ENCODE measurements at places on chromosomes 6 and 20.
A peak's percentile ranks its signal among the peaks of the same experiment; 100 is the strongest.

- DNase-seq = no peak
Observed at GRCh38 chr20:44154521-44155001, 32.4 kb downstream of the JPH2 start.

DNA sequence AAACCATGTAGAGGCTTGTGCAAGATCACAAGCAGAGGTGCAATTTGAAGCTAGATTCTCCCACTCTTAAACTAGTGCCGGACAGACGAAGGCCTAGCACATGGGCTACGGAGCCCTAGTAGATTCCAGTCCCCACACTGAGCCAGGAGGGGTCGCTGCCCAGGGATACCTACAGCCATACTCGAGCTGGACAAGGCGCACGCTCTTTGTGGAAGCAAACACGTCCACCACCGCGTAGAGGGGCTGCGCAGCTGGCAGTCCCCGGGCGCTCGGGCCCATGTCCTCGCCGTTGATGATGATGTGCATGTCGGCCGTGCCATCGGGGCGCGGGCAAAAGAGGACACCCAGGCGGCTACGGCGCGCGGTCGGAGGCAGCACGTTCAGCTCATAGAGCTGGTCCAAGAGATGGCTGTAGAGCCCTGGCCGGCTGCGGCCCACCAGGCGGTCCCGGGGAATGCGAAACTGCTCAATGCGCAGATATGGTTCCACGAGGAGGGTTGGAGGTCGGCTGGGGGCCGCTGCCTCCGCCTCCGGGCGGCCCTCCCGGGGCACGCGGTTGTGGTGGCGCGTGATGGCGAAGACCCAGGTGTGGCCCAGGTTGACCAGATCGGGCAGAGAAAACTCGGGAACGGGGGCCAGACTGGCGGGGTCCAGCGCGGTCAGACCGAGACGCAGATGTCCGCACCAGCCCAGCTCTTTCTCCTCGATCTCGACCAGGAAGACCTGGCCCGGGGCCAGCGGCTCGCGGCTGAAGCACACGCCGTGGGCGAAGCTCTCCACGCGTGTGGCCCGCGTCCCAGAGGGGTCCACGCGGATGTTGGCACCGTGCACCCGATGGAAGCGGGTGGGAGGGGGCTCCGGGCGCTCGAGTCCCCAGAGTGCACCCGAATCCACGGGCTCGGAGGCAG, 677 bp downstream of the NEURL2 start:
- DNase-seq = peak; percentile 30

DNA sequence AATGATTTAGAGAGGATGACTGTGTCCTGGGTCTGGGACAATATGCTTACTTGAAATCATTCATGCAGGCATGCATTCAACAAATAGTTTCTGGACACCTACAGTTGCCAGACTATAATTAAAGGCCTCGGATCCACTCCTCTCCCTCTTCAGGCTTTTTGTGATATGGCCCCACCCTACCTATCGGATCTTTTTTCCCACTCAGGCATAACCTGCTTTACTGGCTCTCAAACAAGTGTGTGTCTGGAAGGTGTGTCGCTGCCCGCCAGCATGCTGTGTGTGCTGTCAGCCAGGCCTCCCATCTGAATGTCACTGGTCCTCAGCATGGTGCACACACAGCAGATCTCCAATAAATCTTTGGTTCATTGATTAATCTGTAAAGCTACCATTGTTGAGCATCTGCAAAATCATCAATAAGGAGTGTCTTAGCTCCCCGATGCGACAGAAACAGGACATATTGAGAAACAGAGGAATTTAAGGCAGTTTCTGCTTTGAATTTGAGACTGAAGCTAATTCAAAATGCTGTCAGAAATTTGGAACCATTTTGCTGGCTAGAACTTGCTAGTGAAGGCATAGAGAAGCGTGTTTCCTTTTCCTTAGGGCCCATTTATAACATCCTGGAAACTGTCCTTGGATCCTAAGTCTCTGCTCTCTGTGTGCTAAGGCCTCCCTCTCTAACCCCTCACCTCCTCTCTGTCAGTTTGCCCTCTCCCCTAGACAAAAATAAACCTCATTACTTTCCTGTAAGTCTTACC, 23.5 kb upstream of the CCN6 start:
- DNase-seq = no peak

GRCh38 chr6:99979953-99980352, 14.1 kb downstream of the MCHR2 start:
- DNase-seq = peak; percentile 70

DNA sequence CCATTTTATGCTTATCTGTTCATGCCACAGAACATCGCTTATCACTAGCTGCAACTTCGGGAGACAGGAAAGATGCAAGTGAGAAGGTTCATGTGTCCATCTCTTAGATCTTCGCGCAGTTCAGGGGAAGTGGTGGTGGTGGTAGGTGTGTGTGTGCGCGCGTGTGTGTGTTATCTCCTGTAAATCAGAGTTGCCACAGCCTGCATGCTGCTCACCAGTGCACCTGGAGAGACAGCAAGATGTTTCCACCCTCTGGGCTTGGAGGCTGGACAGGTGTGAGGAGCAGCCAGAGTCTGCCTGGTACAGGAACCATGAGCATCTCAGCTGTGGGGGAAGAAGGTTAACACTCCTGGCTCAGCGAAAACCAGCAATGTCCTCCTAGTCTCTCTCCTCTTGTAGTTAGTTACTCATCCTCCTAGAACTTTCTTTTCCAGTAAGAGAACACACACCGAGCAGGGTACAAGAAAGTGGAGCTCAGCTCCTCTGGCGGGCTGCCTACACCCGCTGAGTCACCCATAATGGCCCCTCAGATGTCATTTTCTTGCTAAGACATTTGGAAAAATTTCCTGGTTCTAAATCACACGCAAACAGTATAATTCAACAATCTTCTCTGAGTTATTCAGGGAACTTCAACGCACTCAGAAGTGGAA, 5.1 kb upstream of the TUBB1 start:
- no peak for DNase-seq

DNA sequence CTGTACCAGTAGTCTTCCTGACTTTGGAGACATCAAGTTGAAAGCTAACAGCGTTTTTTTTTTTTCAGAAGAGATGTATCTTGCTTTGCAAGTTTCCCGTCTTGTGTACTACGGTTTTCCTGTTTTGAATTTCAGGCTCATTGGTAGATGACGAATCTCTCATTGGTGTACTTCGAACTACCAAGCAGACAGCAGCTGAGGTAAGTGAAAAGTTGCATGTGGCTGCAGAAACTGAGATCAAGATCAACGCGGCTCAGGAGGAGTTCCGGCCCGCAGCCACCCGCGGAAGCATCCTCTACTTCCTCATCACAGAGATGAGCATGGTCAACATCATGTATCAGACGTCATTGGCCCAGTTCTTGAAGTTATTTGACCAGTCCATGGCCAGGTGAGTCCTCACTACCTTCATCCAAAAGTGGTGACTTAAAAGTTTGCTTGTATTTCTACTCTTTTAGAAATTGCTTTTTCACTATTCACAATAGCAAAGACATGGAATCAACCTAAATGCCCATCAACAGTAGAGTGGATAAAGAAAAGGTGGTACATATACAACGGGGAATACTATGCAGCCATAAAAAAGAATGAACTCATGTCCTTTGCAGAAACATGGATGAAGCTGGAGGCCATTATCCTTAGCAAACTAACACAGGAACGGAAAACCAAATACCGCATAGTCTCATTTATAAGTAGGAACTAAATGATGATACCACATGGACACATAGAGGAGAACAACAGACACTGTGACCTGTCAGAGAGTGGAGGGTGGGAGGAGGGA, 110.6 kb upstream of the GLP1R start:
- no peak for DNase-seq

DNA sequence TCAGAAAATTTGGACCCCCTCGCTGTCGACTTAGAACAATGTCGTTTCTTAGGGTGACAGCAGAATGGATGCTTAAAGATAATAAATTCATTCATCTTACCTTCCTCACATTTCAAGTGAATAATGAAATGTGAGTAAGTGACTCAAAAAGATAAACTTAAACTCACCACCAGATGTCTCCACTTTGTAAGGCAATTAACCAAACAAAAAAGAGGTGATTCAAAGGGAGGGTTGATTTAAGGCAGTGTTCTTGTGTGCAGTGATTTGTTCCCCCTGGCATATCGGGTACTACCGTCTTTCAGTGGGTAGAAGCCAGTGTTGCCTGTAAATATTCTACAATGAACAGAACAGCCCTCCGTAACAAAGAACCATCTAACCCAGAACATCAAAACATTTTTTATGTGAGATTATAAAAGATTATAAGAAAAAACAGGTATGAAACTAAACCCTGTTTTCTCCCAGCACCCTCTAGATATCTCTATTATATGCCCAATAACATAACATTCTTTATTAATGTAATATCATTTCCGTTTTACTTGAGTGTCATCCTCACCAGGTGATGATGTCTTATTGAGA, 589.7 kb downstream of the CBLN4 start:
- peak; percentile 35 for DNase-seq

- DNase-seq = peak; percentile 47
Observed at GRCh38 chr6:113969888-113970804, 802 bp downstream of the HDAC2 start.

GRCh38 chr6:117317261-117317660, 51.9 kb downstream of the VGLL2 start:
- DNase-seq = peak; percentile 63

GRCh38 chr6:57068061-57068460, 21.6 kb downstream of the KIAA1586 start:
- no peak for DNase-seq

GRCh38 chr6:17446713-17447112, 53.3 kb downstream of the CAP2 start:
- DNase-seq = no peak

DNA sequence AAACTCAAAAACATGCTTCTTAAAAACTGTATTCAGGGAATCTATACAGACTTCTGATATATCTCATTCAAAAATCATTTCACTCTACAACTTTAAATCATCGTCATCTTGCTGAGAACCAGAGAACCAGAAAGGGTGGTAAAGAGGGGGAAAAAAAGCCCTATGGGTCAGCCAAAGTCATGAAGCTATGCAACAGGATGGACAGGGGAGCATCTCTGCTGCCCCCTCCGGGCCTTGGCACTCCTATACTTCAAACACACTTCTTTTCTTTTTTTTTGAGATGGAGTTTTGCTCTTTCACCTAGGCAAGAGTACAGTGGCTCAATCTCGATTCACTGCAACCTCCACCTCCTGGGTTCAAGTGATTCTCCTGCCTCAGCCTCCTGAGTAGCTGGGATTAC, 73.5 kb upstream of the NFATC2 start:
- DNase-seq = no peak
